GM23248 (cell line): ENCODE measurements at places on chromosomes 5 and 9.
A peak's percentile ranks its signal among the peaks of the same experiment; 100 is the strongest.

- no peak for DNase-seq
Observed at GRCh38 chr5:149735066-149735465, 5.0 kb downstream of the PPARGC1B start.

GRCh38 chr5:50958852-50959457 lies 292.5 kb downstream of the PARP8 start:
- DNase-seq, result peak; percentile 70

GRCh38 chr5:148683651-148684050 lies 29.3 kb upstream of the HTR4 start:
- no peak for DNase-seq

DNA sequence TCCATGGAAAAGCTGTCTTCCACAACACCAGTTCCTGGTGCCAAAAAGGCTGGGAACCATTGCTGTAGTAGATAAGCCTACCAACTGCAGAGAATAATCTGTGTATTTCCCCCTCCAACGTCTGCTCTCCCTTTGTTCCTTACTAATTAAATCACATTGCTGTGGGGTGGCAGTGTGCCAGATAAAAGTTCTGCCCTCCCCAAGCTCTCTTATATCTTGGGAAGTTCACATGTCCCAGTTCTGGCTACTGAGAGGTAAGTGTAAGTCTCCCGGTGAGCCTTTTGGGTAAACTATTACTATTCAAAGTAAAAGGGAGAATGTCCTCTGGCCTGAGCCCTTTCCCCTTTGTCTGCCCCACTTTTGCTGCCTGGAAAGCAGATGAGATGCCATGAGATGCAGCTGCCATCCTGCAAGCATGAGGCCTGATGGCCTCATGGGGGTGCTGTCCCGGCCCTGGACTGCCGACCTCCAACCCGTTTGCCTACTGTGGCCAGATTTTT lies 14.7 kb downstream of the ENC1 start:
- no peak for DNase-seq

DNA sequence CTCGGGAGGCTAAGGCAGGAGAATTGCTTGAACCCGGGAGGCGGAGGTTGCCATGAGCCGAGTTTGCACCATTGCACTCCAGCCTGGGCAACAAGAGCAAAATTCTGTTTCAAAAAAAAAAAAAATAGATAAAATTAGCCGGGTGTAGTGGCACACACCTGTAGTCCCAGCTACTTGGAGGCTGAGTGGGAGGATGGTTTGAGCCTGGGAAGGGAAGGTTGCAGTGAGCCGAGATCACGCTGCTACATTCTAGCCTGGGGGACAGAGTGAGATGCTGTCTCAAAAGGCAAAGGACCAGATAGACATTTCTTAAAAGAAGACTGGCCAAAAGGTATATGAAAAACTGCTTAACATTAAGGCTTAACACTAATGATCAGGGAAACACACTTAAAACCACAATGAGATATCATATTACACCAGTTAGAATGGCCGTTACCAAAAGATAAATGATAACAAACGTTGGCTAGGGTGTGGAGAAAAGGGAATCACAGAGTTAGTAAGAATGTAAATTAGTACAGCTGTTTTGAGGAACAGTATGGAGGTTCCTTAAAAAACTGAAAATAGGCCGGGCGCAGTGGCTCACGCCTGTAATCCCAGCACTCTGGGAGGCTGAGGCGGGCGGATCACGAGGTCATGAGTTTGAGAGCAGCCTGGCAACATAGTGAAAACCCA lies 10.1 kb upstream of the MARVELD2 start:
- DNase-seq, result no peak

GRCh38 chr9:72262063-72262462 lies 102.9 kb downstream of the ZFAND5 start:
- no peak for DNase-seq

- DNase-seq, result peak; percentile 24
Observed at GRCh38 chr5:87383216-87383615, 29.5 kb downstream of the CCNH start.

- DNase-seq, result peak; percentile 38
Observed at GRCh38 chr9:125486576-125486975, 220.4 kb downstream of the MAPKAP1 start.

DNA sequence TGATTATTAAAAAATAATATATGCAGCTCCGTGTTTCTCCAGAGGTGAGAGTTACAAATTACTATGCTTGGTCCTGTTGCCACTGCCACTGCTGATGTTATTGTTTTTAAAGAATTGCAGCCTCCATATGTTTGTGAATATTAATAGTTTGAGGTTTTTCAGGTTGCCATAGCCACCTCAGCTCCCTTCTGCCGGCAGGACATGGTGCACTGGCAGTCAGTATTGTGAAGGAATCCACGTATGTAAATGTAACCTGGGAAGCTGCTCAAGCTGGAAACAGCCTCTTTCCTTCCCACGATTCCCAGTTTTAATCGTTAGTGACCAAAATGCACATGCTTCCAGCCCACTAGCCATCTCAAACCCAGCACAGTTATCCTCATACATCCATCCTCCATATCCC lies 184.4 kb upstream of the CCNG1 start:
- DNase-seq, result no peak

DNA sequence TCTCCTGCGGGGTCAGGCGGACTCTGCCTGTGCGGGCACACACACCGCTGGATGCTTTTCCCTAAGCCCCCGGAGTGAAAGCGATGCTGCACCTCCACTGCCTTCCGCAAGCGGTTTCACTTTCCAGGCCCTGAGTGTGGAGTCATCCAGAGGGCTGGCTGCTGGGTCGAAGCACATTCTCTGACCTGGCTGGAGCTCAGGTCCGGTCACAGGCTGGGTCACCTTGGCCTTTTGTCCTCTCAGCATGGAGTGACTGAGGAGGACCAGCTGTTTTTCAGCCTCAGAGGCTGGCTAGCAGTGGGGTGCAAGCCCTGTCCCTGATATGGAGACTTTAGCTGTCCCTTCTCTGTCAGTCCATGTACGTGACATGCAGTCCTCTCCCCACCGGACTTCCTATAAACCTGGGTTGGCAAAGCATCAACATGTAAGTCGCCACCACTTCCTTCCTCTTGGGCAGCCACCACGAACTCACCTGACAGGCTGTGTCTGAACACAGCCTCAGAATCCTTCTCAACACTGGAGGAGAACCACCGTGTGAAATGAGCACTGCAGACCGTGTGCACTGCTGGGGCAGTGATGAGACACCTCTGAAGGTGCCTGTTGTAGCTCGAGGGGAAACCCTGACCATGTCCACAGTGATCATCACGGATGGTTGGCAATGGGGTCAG lies 51.3 kb downstream of the GADD45G start:
- no peak for DNase-seq

DNA sequence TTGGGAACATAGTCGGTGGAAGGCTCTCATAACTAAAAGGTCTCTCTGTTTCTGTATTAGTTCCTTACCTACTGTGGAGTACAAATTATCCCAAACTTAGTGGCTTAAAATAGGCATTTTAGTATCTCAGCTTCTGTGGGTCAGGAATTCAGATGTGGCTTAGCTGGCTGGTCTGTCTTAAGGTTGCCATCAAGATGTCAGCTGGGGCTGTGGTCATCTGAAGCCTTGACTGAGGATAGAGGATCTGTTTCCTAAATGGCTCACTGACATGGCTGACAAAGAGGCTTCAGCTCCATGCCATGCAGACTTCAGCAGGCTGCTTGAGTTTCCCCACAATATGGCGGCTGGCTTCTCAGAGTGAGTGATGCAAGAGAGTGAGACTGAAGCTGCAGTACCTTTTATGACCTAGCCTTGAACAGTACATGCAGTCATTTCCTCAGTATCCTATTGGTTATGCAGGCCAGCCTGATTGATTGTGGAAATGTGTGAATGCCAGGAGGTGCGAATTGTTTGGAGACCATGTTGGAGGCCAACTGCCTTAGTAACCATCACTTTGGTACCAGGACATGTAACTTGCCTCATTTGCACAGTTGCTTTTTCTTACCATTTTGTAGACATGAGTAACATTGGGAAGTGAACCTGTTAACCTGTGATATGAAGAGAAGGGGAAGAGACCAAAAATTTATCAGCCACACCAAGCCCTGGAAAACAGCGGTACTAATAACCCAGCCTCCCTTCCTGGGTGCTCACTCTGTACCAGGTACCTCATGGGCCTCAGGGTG lies 152.8 kb upstream of the IER5L start:
- DNase-seq, result peak; percentile 62

DNA sequence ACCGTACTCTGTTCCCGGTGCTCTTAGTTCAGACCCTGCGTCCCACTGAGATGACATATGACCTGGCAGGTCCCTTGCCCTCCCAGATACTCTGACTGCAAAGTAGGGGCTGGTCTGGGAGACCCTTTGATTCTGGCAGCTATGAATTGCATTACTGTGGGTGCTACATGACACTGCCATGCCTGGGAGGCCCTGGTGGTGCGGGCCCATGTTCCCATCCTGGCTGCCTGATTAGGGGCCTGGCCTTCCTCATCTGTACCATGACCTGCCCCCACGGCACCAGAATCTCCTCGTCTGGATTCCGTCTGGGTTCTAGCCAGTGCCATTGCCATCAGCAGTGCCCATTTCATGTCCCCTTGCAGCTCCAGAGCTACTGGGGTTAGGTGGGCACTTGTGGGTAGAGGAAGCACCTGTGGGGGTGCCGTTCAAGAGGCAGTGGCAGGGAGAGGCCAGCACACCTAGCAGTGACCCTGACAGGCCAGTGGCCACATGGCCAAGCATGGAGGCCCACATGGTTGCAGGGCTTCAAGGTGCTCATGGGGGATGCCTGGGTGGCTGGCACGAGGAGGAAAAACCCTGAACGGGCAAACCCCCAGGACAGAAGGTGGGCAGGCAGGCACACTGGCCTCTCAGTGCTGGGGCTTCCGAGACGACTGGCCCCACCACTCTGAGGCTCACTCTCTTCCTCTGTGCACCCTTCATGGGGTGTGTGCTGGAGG lies 69.7 kb downstream of the PHF2 start:
- DNase-seq, result no peak
